ENCODE measurements at places on chromosomes 2 and 18.
A peak's percentile ranks its signal among the peaks of the same experiment; 100 is the strongest.

GRCh38 chr2:140747090-140747489 is 1383.7 kb downstream of the LRP1B start:
- no peak for DNase-seq

GRCh38 chr2:213057977-213058376 is 93.4 kb downstream of the IKZF2 start:
- no peak for DNase-seq

GRCh38 chr2:98269274-98269673 is 77.0 kb upstream of the CNGA3 start:
- peak; percentile 53 for DNase-seq

- DNase-seq, result no peak
Observed at GRCh38 chr2:150403457-150403856, 84.0 kb downstream of the RND3 start.

- DNase-seq, result no peak
Observed at GRCh38 chr2:223005496-223005895, 46.5 kb upstream of the KCNE4 start.

- DNase-seq, result no peak
Observed at GRCh38 chr2:85794038-85794441, 40.2 kb downstream of the ATOH8 start.

- no peak for DNase-seq
Observed at GRCh38 chr2:203897544-203897943, 30.0 kb downstream of the CTLA4 start.

All from amniotic epithelial cell (primary cell).